Neural crest cell (in vitro differentiated cells): ENCODE measurements at places on chromosomes 11 and 22.

- no peaks in the 10 kb centered on the region for H3K36me3 ChIP-seq
- H3K27me3 ChIP-seq = no peaks in the 10 kb centered on the region
- H3K4me3 ChIP-seq = no peak overlapping the region
- H3K4me1 ChIP-seq = peaks cover 7% of the 10 kb centered on the region
These were observed 1069.4 kb downstream of the NTM start for GRCh38 chr11:132439711-132440255.

GRCh38 chr11:110859998-110860397, 147.8 kb upstream of the ARHGAP20 start:
- H3K27me3 ChIP-seq = no peaks in the 10 kb centered on the region
- no peak overlapping the region for H3K4me3 ChIP-seq
- DNase-seq = no peak
- no peak overlapping the region for H3K27ac ChIP-seq
- H3K4me1 ChIP-seq = no peaks in the 10 kb centered on the region

GRCh38 chr11:73366265-73366610, 10.0 kb upstream of the RELT start:
- peaks cover 3% of the 10 kb centered on the region for H3K4me1 ChIP-seq
- H3K27ac ChIP-seq = no peak overlapping the region
- no peak for DNase-seq

GRCh38 chr11:73422886-73423285, 46.7 kb downstream of the RELT start:
- H3K27ac ChIP-seq = no peak overlapping the region
- DNase-seq = no peak
- no peaks in the 10 kb centered on the region for H3K27me3 ChIP-seq
- no peak overlapping the region for H3K4me3 ChIP-seq
- H3K4me1 ChIP-seq = peaks cover 9% of the 10 kb centered on the region

DNA sequence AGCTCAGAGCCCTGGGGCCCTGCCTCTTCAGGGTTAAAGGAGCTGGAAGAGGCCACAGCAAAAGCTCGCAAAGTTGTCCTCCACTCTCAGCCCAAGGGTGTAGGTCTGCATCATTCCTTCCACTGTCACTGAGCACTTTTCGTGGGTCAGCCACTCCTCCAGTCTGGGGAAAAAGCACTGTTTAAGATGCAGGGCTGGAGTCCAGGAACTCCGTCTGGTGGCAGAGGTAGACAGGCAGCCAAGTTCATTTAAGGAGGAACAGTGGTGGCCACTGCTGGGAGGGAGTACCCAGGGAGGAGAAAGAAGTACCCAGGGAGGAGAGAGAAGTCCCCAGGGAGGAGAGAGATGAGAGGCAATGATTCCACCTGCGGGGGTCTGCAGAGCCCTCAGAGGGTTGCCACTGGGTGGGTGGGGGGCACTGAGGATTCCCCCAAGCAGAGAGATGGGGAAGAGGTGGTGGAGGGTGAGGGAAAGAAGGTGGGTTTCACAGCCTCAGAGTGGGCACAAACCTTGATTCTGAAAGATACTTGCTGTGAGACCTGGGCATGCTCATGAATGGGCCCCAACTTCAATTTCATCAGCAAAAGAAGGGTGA, 70.0 kb upstream of the B3GAT1 start:
- H3K4me3 ChIP-seq = no peak overlapping the region
- no peak for DNase-seq
- H3K4me1 ChIP-seq = peaks cover 3% of the 10 kb centered on the region
- H3K36me3 ChIP-seq = no peaks in the 10 kb centered on the region

DNA sequence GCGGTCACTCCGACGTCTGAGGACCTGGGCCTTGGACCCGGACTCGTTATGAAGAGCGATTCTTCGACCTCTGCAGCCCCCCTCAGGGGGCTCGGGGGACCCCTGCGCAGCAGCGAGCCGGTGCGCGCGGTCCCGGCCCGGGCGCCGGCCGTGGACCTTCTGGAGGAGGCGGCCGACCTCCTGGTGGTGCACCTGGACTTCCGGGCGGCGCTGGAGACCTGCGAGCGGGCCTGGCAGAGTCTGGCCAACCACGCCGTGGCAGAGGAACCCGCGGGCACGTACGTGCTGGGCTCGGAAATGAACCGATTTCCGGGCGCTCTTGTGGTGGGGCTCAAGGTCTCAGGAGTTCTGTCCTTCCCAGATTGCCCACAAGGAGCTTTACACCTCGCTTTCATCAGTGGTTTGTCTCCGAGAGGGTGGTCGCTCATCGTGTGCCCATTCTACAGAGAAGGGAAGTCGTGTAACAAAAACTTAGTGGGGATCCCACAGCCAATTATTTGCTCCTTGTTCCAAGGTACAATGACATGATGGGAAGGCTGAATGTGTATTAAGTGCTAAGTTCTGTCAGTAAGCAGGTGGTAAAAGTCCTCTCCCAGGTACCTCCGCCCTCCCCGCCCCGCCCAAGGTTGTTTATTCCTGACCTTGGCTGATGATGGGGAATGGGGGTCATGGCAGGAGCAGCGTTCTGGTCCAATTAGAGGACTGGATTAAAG, 695 bp downstream of the PEX26 start:
- H3K27ac ChIP-seq = no peak overlapping the region
- DNase-seq = no peak
- peaks cover 17% of the 10 kb centered on the region for H3K4me1 ChIP-seq

GRCh38 chr22:22800716-22801115, 86.9 kb upstream of the IGLL5 start:
- no peaks in the 10 kb centered on the region for H3K36me3 ChIP-seq
- H3K27ac ChIP-seq = no peak overlapping the region
- no peak overlapping the region for H3K4me3 ChIP-seq
- H3K4me1 ChIP-seq = no peaks in the 10 kb centered on the region
- DNase-seq = no peak

GRCh38 chr22:23219317-23219716, 39.0 kb downstream of the BCR start:
- H3K27me3 ChIP-seq = no peaks in the 10 kb centered on the region
- H3K27ac ChIP-seq = no peak overlapping the region
- H3K36me3 ChIP-seq = peaks cover 3% of the 10 kb centered on the region
- peaks cover 60% of the 10 kb centered on the region for H3K4me1 ChIP-seq

GRCh38 chr11:126478466-126478865, 123.0 kb downstream of the ST3GAL4 start:
- DNase-seq = no peak
- peaks cover 45% of the 10 kb centered on the region for H3K4me1 ChIP-seq
- H3K27ac ChIP-seq = peak overlapping the region; percentile 0
- no peaks in the 10 kb centered on the region for H3K36me3 ChIP-seq
- H3K4me3 ChIP-seq = no peak overlapping the region

GRCh38 chr22:41565403-41566054, 4.7 kb downstream of the CSDC2 start:
- H3K27ac ChIP-seq = no peak overlapping the region
- H3K4me3 ChIP-seq = no peak overlapping the region
- H3K4me1 ChIP-seq = peaks cover 33% of the 10 kb centered on the region
- H3K36me3 ChIP-seq = no peaks in the 10 kb centered on the region

DNA sequence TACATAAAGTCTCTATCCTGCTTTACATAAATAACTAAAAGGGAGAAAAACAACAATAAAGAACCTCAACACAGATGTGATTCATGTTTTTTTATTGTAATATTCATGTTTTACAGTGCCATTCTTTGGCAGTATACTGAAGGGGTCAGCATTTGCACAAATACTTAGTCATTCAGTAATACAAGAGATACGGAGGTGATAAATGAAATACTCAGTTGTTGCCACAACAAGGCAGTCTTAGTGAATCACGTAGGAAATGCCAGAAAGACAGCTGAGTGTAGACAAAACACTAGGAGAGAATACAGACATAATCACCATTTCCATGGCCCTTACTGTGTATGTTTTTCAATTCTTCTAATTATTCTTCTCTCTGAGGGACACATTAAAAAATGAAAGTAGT, 910.4 kb downstream of the METTL15 start:
- no peaks in the 10 kb centered on the region for H3K4me1 ChIP-seq
- H3K4me3 ChIP-seq = no peak overlapping the region
- no peaks in the 10 kb centered on the region for H3K36me3 ChIP-seq
- DNase-seq = no peak

DNA sequence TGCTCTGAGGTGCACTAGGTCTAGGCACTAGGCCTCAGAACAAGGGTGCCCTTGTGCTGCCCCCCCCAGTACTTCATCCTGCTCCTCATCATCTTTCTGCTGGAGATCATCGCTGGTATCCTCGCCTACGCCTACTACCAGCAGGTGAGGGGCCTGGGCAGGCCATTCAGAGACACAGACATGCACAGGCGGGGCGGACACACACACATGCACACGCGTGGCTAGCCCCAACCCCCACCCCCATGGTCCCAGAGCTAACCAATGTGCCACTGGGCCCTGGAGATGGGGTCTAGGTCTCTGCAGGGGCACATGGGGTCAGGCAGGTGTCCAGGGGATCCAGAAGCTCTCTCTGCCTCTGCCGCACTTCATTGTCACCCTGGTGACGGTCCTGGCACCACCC, 3.9 kb downstream of the CD151 start:
- H3K27ac ChIP-seq = no peak overlapping the region
- peaks cover 5% of the 10 kb centered on the region for H3K36me3 ChIP-seq
- H3K27me3 ChIP-seq = peaks cover 11% of the 10 kb centered on the region
- no peak for DNase-seq
- H3K4me3 ChIP-seq = peak overlapping the region; percentile 12

DNA sequence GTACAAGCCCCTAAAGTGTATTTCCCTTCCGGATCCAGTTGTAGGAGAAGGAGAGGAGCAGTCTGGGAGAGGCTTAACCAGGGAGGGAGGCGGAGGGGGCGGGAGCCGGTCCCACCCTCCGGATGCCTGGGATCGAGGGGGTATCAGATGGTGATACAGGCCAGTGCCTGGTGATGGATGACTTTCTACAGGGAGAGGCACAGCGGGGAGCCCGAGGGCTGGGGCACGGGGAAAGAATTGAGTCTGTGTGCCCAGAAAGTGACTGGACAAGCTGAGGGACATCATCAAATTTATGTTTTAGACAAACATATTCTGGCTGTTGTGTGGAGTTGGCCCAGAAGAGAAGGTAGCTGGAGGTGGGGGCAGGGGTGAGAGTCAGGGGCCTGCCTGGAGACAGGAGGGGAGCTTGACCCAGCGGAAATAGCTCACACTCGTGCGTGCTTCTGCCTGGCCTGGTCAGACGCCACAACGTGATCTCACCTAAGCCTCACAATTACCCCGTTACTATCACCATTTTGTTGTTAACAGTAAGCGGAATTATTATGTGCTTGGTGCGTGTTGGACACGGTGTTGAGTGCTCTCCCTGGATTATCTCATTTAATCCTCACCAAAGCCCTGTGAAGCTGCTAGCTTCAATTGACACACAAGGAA, 42.4 kb downstream of the AMPD3 start:
- DNase-seq = no peak
- H3K4me3 ChIP-seq = no peak overlapping the region
- H3K27ac ChIP-seq = peak overlapping the region; percentile 29
- H3K36me3 ChIP-seq = no peaks in the 10 kb centered on the region
- no peaks in the 10 kb centered on the region for H3K27me3 ChIP-seq
- peaks cover 4% of the 10 kb centered on the region for H3K4me1 ChIP-seq

DNA sequence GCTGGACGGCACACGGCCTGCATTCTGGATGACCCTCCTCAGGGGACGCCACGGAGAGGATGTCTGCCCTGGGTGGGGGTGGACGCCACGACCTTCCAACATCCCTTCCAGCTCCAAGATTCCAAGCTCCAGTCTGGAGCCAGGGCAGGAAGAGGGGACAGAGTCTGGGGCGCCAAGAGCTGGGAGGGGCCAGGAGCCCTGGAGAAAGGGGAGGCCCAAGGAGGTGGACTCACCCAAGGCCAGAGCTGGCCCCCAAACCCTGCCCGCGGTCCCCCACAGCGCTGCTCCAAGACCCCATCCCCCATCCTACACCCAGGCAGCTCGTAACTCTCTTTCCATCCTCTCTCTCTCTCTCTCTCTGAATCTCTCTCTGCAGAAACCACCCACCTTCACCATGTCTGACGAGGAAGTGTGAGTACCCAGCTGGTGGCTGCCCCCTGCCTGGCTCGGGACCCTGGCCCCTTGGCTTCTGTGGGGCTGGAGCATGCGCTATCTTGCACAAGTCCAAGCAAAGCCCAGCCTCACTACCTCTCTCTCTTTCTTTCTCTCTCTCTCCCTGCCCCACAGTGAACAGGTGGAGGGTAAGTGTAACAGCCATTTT, 3.1 kb downstream of the TNNT3 start:
- H3K36me3 ChIP-seq = no peaks in the 10 kb centered on the region
- H3K4me1 ChIP-seq = peaks cover 4% of the 10 kb centered on the region
- DNase-seq = no peak

- no peak for DNase-seq
- H3K36me3 ChIP-seq = peaks cover 26% of the 10 kb centered on the region
- H3K27ac ChIP-seq = no peak overlapping the region
- no peak overlapping the region for H3K4me3 ChIP-seq
- H3K4me1 ChIP-seq = peaks cover 3% of the 10 kb centered on the region
- H3K27me3 ChIP-seq = no peaks in the 10 kb centered on the region
These were observed 31.0 kb downstream of the MED17 start for GRCh38 chr11:93814966-93815633.

DNA sequence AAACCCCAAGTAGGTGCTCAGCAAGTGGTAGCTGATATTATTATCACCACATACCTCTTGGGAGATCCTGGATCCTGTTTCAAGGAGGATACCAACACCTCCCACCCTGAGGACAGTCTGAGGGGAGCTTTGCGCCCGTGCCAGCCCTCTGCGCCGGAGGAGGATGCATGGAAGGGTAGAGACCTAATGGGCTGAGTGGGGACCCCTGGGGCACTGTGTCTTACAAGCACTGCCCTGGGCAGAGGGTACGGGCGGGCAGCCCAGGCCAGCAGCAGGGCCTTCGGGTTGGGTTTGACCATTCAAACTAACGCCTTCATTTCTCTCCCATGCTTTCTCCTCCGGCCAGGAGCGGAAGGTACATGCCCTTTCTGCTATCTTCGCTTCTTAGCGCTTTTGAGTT, 26.3 kb downstream of the MYBPC3 start:
- peaks cover 7% of the 10 kb centered on the region for H3K36me3 ChIP-seq
- H3K27me3 ChIP-seq = no peaks in the 10 kb centered on the region
- H3K4me3 ChIP-seq = no peak overlapping the region
- no peaks in the 10 kb centered on the region for H3K4me1 ChIP-seq
- DNase-seq = no peak
- no peak overlapping the region for H3K27ac ChIP-seq

DNA sequence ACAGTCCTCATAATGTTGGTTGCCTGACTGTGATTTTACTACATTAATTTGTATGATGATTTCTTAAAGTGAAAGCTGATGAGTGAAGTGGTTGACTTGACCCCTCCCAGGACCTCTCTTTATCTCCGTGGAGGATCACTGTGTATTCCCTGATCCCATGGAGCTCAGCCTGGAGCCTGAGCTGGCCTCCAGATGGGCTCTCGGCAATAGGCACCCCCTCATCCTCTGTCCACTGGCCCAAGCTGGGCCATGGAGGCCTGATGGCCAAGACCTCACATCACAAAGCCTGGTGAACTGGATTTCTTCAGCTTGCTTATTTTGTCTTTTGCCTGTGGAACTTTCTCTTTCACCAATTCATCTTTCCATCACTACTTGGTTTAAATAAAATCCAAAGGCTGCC, 75.2 kb downstream of the WNT11 start:
- no peak overlapping the region for H3K4me3 ChIP-seq
- H3K4me1 ChIP-seq = no peaks in the 10 kb centered on the region
- H3K27me3 ChIP-seq = no peaks in the 10 kb centered on the region

GRCh38 chr11:87719326-87720073, 455.7 kb downstream of the RAB38 start:
- no peaks in the 10 kb centered on the region for H3K36me3 ChIP-seq
- no peak overlapping the region for H3K4me3 ChIP-seq
- no peaks in the 10 kb centered on the region for H3K4me1 ChIP-seq
- no peak overlapping the region for H3K27ac ChIP-seq
